Stimulated activated memory B cell treated with anti-CD40 and anti-IgM and Interleukin-4, amounts not matched to agents 10 μg/mL and 1 μg/mL and 100 μg/mL, for 72 hours (primary cell): ENCODE measurements at places on chromosomes 12 and 14.

DNA sequence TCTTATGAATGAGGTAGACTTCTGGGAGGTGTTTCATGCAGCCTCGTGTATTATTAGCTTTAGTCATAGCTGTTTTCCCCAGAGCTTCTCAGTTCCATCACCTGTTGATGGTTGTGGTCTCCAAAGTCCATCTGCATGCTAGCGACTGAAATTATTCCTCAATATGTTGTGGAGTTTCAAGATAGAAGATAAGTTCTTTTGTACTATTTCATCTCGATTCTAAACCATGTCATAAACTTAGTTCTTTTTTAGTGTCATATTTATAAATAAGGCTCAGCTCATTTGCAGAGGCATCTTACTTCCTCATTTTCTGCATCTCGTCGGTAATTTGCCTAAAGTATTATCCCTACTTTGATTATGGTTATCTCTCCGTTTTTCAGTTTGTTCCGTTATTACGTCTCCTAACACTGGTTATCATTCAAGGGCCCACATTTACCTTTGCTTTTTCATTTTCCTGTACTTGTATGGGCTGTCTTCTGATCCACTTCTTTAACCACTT lies 119.1 kb downstream of the ITPR2 start:
- peak; percentile 79 for ATAC-seq

- ATAC-seq = no peak
These were observed 106.6 kb upstream of the NOS1 start for GRCh38 chr12:117468016-117468415.

DNA sequence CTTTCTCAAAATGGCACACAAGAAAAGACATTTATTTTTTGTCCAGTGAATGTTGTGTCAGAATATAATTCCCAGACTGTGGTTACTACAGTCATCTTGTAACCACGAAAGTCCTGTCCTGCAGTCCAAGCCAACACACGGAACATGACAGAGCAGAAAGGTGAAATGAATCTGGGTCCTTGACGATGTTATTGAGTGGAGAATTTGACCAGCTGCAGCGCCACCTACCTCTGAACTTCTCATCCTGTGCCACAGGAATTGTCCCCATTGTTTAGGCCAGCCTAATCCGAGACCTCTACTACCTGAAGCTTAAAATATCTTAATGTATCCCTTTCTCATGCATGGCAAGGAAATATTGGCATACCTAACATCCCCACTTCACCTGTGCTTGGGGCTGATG lies 64.1 kb upstream of the OTX2 start:
- ATAC-seq = no peak

DNA sequence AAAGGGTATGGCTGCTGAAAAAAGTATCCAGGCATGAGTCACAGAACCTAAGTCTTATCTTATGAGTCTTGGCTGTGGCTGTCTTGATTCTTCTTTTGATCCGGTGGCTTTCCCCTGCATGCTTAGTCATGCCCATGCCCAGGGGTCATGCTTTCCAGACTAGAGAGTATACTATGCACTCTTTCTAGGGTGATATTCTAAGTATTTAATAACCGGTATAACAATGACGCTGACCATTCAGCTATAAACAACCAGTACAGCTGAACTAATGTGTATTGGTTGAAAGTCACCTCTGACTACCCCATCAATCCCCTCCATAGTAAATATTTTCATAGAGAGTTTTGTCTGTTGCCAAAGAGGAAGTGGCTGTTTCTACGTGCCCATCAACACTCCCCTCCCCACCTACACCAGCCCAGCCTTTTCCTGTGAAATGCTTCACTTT lies 34.7 kb upstream of the NRXN3 start:
- ATAC-seq = peak; percentile 39

GRCh38 chr12:6998715-6999451 lies 19.4 kb downstream of the LPCAT3 start:
- no peak for ATAC-seq

DNA sequence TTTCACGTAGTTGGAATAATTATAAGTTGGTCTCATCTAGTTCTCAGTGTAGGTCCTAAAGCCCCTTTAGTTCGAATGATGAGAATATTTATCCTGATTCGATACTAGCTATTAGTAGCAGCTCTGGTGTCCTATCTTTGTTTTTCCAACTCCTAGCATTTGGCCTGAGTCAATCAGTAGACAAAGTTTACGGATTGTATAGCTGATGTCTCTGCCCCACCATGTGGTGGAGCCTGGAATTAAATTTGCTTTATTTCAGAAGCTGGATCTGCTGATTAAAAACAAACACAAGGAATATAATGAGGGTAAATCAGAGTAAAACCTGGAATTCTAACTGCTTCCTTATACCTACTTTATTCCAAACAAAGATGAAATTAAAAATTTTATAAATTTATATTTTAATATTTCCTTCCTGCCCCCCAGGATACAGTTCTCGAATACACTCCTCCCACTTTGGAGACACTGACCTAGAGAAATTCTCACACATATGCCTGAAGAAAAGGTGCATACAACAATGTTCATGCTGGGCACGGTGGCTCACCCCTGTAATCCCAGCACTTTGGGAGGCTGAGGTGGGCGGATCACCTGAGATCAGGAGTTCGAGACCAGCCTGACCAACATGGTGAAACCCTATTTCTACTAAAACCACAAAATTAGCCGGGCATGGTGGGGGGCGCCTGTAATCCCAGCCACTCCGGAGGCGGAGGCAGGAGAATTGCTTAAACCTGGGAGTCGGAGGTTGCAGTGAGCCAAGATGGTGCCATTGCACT lies 7.6 kb upstream of the BRMS1L start:
- ATAC-seq = no peak
